ENCODE measurements at places on chromosomes 11 and 22.
A peak's percentile ranks its signal among the peaks of the same experiment; 100 is the strongest.

DNA sequence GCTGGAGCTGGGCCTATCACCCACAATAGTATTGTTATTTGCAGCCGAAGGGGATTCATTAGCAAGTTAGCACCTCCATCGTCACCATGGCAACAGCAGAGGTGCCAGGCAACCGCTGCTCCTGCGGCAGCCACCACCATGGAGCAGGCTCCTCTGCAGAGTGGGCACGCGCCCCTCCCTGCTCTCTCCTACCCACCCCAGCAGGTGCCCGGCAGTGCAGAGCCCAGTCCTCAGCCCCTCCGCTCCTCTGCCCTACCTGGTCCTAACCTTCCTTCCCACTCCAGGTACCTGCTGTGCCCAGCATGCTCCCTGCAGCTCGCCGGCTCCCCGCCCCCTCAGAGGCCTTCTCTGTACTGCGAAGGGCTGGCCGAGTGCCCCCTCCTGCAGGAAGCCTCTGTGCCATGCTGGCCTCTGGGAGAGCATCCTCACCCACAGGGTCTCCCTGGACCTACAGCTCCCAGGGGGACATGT, 3.6 kb downstream of the DUSP8 start:
- DNase-seq = no peak

- DNase-seq = peak; percentile 7
Observed at GRCh38 chr11:112310419-112310818, 49.8 kb upstream of the PLET1 start.

- DNase-seq = peak; percentile 49
Observed at GRCh38 chr11:2991452-2992233, 486 bp downstream of the NAP1L4 start.

GRCh38 chr11:133123366-133123765, 408.9 kb downstream of the OPCML start:
- no peak for DNase-seq

GRCh38 chr11:103850419-103851165, 185.8 kb upstream of the DDI1 start:
- DNase-seq = no peak

DNA sequence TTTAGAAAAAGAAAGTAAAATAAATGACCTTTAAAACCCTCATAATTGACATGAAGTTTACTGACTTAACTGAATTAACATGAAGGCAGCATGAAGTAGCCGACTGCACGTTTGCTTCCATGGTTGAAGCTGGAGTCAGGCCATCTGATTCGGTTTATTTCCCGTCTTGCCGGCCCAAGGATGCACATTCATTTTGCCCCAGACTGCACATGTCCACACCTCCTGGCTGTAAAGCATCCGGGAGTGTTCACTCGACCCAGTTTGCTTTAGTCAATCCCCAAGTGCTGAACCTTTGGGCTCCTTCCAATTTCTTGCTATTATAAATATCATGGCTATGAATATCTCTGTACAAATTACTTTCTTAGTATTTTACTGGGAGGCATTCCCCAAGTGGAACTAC, 17.7 kb upstream of the TUB start:
- DNase-seq = no peak

GRCh38 chr11:123321636-123322035, 108.4 kb upstream of the GRAMD1B start:
- no peak for DNase-seq

GRCh38 chr11:120037111-120037510, 100.8 kb downstream of the TRIM29 start:
- no peak for DNase-seq

DNA sequence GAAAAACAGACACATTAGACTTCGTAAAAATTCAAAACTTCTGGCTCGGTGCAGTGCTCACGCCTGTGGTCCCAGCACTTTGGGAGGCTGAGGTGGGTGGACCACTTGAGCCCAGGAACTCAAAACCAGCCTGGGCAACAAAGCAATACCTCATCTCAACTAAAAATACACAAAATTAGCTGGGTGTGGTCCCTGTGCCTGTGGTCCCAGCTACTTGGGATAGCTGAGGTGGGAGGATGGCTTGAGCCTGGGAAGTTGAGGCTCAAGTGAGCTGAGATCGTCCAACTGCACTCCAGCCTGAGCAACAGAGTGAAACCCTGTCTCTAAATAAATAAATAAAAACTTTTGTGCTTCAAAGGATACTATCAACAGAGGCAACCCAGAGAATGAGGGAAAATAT, 23.7 kb downstream of the YPEL1 start:
- no peak for DNase-seq

DNA sequence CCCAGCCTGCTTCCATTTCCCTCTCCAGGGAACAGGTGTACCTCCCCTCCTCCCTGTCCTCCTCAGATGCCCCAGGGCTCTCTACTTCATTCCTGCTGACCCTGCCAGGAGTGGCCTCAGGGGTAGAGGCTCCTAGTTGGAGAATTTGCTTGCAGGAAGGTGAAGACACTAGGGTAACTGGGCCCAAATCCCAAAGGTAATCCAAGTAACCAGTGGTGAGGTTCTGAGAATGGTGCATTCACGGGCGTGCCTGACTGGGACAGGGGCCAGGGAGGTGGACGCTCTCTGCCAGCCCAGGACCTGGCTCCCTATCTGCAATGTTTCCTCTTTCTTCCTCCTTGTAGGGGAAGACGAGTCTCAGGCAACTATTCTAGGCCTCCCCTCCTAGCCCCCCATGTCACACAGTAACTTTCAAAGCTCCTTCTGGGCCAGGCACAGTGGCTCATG, 2.9 kb downstream of the SLC35C1 start:
- no peak for DNase-seq

DNA sequence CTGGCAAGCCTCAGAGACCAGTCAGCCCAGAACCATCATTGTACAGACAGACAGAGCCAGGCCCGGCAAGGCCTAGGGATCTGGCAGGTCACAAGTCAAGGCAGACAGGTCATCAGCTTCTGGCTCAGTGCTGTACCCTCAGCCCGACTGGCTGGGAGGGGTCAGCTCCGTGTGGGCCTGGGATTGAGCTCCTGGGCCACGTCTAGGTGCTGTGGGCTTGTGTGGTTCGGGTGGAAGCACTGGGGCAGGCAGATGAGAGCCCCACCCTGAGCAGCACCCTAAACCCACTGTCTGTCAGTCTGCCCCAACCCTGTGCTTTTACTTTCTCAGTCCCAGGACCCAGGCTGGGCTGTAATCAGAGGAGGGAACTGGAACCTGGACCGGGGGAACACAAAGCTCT, 26.9 kb upstream of the P2RY2 start:
- DNase-seq = no peak

- DNase-seq = no peak
Observed at GRCh38 chr11:1259076-1259461, 36.2 kb downstream of the MUC5B start.

DNA sequence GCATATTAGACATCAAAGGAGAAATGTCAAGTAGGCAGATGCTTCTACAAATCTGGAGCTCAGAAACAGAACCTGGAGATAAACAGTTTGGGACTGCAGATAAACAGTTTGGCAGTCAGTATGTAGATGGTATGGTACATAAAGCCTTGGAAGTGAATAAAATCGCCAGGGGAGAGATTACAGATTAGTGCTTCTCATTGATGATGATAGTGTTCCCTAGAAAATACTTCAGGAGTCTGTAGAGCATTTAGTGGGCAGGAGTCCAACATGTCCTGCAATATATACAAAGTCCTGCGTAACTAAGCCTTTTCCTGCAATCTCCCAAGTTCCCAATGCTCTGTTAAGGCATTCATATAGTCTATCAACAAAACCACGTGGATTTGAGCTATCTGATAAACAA, 35.2 kb downstream of the NARS2 start:
- no peak for DNase-seq

DNA sequence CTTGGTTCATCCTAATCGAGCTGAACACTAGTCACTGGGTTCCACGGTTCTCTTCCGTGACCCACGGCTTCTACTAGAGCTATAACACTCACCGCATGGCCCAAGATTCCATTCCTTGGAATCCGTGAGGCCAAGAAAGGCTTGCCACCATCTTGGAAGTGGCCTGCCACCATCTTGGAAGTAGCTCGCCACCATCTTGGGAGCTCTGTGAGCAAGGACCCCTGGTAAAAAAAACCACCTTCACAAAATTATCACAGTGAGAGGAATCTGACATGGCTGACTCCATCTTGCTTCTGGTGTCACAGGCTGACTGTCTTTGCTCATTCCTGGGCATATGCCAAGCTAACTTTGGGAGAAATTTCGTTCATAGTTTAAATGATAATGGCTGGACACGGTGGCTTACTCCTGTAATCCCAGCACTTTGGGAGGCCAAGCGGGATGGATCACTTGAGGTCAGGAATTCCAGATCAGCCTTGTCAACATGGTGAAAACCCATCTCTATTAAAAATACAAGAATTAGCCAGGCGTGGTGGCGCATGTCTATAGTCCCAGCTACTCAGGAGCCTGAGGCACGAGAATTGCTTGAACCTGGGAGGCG, 18.9 kb upstream of the KCTD14 start:
- no peak for DNase-seq

- DNase-seq = no peak
Observed at GRCh38 chr11:16778286-16778685, 39.8 kb downstream of the C11orf58 start.

DNA sequence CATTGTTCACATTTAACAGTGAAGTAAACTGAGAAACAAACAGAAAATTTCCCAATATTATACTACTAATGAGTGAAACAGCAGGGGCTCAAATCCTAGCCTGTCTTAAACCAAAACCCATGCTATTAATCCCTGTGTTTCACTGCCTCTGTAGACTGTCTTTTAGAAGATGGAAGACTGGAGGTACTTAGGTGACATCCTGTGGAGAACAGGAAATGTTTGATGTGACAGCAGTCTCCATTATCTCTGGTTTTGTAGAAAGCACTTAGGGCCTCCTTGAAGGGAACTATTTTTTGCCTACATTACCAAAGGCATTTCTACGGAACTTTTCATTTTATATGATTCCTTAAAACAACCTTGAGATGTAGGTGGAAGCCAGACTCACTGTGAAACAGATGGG, 288.1 kb upstream of the SORL1-AS1 start:
- no peak for DNase-seq

GRCh38 chr22:40043081-40043480, 48.3 kb downstream of the FAM83F start:
- no peak for DNase-seq

DNA sequence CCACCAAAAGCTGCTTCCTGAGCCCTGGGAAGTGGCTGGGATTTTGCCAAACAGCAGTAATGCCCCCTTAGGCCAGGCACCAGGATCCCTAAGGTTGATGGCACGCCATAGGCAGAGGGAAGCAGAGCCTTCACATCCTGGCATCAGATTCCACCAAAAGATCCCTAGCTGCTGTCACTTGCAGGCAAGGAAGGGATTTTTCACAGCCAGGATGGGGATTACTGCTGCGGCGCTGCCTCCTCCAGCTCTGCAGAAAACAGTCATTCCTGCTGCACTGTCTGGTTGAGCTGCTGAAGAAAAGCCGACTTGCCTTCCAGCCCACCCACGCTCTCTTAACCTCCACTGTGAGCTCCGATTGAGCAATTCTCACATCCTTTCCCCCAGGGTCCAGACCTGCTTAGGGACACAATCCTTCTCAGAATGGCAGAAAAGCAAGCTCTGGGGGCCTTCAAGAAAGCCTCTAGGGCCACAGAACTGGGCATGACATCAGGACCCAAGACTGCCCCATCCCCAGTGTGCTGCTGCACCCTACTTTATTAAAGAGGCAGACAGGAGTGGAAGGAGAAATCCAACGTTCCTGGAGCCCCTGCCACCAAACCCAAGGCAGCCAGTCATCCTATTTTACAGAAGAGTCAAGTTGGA, 19.9 kb downstream of the SYN3 start:
- DNase-seq = no peak
